A549 treated with CORT108297 at 1 μM for 4 hours (cell line): ENCODE measurements at places on chromosomes 5 and 9. TPM values are rescaled to one million over a fixed set of nuclear protein-coding genes. Genes with fewer than 3 reads are reported as not detected.

The BNC2 gene
- 4.1 to 5.5 TPM (median 4.3 TPM) in 5 replicates for total RNA-seq

The MEF2C gene
- total RNA-seq = 0.01 to 0.05 TPM (median 0.02 TPM) in 4 of 5 replicates, not detected in the other

The GLRA1 gene
- total RNA-seq = not detected in 5 replicates

The TRUB2 gene
- 40.0 to 56.0 TPM (median 51.8 TPM) in 5 replicates for total RNA-seq

The CNTNAP3B gene
- total RNA-seq = 15.1 to 19.2 TPM (median 16.9 TPM) in 5 replicates

The UGCG gene
- 17.6 to 20.6 TPM (median 20.0 TPM) in 5 replicates for total RNA-seq

The TMEM215 gene
- total RNA-seq = 0.02 to 0.05 TPM in 2 of 5 replicates, not detected in the others

The SPATA31A3 gene
- total RNA-seq = not detected in 5 replicates

The PDE6A gene
- total RNA-seq = 0.13 to 0.21 TPM (median 0.13 TPM) in 5 replicates

The NPR3 gene
- 18.1 to 22.0 TPM (median 20.8 TPM) in 5 replicates for total RNA-seq
